ENCODE measurements at places on chromosomes 16 and 17.

DNA sequence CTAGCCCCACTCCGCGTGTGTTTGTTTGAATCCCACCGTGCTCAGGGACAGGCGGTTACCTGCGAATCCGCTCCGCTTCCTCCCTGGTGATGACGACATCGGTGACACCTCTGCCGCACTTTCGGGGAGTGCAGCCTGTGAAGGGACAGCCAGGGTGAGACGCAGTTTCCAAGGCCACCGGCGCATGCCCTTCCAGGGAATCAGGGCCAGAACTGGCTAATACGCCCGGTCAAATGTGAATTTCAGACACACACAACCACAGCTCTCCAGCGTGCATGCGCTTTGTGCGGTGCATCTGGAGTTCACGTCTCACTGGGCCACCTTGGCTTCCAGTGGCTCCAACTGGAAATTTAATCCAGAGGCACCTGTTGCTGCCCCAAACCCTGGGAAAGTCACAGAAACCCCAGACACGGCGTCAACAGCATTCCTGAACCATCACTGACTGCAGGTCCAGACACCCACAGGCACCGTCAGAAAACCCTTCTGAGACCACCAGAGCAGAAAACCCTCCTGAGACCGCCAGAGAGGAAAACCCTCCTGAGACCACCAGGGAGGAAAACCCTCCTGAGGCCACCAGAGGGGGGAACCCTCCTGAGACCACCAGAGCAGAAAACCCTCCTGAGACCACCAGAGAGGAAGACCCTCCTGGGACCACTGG lies 6.6 kb upstream of the HEXD start:
- no peak for DNase-seq

DNA sequence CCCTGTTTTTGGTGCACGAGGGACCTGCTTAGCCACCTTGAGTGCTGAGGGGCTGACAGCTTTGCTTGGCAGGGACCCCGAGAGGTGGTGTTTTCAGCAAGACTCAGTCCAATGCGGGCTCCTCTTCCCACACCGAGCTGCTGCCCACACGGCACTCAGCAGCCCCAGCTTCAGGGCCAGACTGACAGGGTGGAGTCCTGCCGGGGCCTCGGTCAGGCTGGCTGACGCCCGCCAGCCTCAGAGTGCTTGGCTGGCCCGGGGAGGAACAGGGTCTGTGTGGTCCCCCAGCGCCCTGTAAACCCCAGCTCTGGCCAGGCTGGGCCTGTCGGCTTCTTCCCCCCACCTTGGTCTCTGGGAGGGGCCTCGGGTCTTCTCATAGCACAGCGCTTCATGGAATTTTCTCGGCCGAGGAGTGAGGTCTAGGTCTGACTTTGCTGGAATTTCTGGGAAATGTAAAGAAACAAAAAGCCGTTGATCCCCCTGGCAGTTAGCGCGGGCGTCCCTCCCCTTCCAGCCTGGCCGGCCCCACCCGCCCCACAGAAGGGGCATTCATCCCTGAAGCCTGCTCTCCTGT lies 2.6 kb downstream of the SOX8 start:
- no peak for DNase-seq

DNA sequence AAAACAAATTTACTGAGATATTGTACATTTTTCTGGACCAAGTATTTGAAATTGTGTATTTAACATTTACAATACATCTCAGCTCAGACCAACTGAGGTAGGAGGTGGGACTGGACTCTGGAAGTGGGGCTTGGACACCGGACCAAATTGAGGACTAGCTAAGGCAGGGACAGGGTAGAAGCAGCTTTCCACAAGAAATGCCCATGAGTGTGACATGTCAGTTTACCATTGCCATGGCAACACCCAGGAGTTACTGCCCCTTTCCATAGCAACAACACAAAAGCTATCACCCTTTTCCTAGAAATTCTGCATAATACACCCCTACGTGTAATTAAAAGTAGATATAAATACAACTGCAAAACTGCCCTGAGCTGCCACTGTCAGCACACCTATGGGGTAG lies 191.5 kb upstream of the ASIC2 start:
- no peak for DNase-seq

DNA sequence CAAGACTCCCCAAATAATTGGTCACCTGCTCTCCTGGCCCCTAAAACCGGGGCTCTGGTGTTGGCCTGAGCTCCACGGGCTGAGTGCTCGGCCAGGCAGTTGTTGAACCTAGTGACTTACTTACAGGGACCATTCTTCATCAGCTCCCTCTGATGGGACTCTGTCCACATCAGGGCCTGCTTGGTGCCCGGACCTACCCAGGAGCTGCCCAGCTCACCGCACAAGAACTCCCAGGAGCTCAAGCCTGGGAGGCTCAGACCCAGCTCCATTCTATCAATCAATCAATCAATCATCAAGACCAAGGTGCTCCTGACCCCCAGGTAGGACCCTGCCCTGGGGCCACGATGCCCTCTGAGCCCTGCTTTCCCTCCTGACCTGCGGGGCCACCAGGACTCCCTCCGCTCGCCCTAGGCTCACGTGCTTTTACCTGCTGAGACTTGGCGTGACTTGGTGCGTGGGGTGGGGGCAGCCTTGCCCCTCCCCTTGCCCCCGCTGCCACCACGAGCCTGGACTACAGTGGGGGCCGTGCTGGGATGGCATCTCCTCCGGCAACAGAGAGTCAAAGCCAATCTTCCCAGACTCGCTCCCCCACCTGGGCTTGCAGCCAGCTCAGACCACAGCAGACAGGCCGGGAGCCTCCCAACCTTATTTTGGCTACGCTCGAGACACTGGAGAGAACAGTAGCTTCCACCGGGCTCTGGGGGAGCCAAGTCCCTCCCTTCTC lies 15.7 kb downstream of the IL34 start:
- no peak for DNase-seq

DNA sequence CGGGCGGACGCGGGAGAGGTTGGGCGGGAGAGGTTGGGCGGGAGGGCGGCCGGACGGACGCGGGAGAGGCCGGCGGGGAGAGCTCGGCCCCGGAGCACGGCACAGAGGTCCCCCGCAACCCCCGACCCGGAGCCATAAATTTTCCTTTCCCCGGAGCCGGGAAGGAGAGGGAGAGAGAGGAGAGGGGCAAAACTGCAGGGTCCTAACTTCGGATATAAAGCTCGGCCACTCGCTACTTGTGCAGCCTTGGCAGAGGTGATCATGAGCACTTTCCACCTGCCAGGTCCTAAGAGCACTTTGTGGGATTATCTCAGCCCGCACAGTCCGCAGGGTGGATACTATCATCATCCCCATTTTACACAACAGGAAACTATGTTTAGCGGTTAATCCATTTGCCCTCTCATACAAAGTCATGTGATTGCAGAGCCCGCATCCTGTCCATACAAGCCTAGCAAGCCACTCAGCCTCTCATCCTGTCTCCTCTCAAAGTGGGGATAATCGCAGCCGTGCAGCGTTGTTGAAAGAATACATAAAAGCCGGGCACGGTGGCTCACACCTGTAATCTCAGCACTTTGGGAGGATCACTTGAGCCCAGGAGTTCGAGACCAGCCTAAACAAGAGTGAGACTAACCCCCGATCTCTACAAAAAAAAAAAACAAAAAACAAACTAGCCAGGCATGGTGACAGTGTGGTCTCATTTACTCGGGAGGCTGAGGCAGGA lies 780 bp upstream of the DCAKD start:
- DNase-seq = peak; percentile 82

DNA sequence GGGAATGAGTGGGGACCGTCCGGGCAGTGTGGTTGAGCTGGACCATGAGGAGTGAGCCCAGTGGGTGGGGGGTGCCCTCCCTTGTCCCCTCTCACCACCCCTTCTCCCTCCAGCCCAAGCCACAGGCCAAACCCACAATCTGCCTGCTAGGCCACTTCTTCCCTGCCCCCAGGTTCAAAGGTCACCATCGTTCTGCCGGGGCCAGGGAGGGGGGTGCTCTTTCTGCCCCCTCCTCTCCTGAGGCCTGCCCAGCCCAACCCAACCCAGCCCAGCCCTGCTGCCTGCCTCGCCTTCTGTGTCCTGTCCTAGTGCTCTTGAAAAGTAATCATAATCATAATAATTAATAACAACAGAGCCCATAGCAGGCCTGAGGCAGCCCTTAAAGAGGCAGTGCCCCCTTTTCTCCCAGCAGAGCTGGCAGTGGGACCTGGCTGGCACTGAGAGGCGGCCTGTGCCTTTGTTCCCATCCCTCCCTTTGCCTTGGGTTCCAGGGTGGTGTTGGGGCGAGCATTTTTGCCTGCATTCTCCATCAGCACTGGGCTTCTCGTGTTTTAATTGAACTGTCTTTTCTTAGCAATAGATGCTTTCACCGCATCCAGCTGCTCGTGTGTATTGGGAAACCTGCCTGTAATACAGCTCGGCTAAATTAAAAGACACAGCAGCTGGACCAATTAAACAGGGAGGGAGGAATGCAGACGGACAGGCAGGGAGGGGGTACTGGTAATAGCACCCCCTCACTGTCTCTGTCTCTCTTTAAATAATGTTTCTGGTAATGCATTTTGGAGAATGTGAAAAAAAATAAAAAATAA lies 46.8 kb downstream of the SREBF1 start:
- DNase-seq = no peak

DNA sequence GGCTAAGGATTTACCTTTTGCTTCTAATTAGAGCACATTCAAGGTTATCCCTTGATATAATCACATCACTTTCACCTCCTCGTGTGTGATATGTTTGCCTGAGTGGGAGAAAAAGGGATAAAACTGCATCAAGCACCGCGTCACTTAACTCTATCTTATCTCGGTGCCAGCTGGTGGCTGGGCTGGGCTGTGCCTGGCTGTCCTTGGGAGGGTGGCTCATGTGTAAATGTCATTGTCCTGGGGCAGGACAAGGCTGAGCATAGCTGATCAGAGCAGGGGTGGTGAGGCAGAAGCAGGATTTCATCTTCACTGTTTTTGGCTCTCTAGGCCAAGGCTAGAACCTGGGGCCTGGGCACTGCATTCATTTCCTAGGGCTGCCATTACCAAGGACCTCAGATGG lies 105.3 kb downstream of the RAP1GAP2 start:
- no peak for DNase-seq

- DNase-seq = no peak
These were observed 4.2 kb upstream of the GPRC5B start for GRCh38 chr16:19888834-19889233.
